ENCODE measurements at places on chromosomes 12 and 14.
A peak's percentile ranks its signal among the peaks of the same experiment; 100 is the strongest.

- no peak for DNase-seq
Measured at GRCh38 chr12:104667139-104667538, 210.4 kb downstream of the CHST11 start.

DNA sequence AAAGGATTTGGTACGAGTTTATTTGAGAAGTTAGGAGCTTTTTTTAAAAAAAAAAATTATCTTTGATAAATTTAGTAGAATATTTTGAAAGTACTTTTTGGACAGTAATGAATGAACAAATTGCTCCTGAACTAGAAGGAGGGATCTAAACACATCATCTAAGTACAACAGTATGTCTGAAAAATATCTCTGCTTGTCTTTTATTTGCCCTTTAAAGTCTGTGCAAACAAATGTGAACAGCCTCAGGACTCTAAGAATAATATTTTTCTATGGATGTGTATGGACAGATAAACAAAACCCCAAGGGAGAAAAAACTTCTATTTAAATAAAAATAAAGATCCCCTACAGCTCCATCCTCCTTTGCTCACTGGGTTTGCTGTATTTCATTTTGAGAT is 19.5 kb downstream of the FBXL14 start:
- no peak for DNase-seq

DNA sequence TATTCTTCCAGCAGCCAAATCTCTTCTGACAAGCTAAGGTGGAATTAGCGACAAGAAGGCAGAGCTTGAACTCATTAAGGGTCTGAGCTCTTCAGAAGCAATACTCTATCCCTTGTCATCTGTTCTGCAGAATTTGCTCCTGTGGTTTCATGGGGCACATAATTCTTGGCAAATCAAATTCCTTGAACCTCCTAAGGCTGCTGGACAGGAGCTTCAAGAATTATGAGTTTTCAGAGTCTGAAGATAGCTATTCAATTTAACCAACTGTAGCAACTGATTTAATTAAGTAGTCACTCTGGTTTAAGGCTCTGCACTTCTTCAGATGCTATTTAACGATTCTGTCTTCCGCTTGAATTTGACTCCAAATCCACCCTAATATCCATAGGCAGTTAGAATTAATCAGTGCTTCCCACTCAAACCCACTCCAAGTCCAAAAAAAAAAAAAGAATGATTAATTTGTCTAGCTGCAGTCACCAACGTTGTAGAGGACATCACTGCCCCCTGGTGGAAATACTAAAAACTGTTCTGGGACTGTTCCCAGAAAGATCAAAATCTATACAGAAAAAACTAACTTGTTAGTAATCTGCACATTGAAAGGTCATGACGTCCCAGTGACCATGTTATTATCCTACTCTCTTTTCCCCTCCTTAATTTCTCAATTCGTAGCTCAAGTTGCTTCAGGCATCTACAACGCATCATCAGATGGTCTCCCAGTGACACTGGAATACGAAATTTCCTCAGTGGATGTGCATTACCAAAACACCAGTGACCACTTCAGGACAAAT is 169.9 kb downstream of the KIF21A start:
- DNase-seq, result peak; percentile 32

DNA sequence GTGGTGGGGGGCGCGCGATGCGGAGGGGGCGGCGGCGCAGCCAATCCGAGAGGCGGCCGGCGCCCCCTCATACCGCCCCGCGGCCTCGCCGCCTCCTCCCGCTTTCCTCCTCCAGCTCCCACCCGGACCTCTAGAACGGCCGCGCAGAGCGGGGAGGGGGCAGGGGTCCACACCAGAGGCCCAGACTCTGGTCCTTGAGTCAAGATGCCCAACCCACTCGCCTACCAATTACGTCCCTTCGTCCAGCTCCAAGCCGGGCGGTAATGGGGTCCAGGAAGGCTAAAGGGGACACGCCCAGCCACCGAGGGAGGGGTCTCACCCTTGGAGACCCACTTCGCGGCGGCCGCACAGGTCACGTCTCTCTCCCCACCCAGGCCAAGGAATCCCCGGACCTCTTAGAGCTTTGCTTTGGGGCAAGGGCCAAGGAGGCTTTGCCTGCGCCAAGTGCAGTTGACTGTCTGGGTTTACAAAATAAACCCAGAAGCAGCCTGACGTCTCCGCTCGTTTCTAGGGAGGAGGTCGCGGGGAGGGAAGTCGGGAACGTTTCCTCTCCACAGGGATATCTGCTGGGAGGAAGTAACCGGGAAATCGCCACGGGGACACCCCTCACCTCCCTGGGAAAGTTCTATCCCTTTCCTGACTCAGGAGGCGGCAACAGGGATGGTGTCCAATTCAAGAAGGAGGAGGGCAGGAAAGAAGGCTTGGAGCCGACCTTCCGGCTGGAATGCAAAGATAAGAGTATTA is 394 bp upstream of the AMIGO2 start:
- DNase-seq, result peak; percentile 57

- no peak for DNase-seq
Measured at GRCh38 chr12:62458626-62459025, 8.0 kb upstream of the MON2 start.

DNA sequence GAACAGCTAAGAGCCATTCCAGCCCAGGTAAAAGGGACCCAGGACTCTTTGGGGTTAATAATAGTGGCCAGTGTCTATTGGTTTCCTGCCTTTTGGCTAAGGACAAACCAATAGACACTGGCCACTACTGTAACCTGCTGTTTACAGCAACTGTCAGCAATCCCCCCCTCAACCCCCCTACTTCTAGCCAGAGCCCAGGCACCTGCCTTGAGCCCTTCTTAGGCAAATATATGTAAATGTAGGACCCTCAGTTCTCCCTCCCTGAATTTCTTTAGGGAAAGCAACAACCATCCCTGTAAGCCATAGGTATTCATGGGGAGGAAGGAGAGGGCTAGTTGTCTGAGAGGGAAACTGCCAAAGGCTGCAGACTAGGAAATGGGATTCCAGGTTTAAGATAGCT is 22.3 kb downstream of the HOXC4 start:
- DNase-seq, result no peak

- DNase-seq, result no peak
Measured at GRCh38 chr14:78674820-78675219, 504.6 kb downstream of the NRXN3 start.

DNA sequence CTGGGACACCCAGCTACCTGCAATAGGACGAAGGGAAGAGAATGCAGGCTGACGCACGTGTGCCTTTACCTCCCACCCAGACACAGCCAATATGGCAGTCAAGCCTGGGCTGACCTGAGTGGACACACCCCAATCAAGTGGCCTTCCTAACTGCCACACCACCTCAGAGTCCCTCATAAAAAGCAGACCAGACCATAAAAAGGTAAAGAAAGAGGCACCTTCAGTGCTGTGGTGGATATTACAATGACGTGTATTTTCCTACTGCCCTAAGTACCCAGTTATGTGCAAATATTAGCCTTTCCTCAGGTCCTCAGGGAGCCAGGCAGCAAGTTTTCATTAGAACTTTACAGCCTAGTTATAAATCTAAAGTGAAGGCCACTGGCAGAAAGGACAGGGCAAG is 75.8 kb downstream of the KCNK10 start:
- no peak for DNase-seq

DNA sequence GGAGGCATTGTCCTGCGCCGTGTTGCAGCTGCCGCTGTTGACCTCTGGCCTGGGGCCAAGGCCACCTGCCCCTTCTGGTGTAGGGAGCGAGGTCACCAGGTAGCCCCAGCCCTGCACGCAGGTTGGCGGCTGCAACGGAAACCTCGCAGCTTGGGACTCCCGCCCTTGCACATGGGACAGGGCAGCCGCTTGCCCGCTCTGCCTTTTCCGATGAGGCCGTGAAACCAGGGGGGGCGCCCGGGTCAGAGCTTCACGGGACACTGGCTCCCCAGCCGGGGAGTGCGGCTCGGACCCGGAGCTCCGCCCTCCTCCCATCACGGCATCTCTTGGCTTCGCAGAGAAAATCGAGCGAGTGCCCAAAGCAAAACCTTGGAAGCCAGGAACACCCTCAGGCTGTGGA is 25.4 kb downstream of the DNAH10 start:
- no peak for DNase-seq

- DNase-seq, result no peak
Measured at GRCh38 chr14:57071639-57072038, 197.1 kb downstream of the EXOC5 start.

DNA sequence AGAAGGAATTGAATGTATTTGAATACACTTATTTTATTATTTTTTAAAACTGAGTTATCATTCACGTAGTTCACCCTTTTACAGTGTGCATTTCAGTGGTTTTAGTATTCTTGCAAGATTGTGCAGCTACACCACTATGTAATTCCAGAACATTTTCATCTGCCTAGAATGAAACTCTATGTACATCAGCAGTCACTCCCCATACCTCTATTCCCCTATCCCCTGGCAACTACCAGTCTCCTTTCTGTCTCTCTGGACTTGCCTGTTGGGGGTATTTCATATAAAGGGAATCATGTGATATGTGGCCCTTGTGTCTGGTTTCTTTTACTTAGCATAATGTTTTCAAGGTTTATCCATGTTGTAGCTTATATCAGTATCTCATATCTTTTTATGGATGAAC is 96.8 kb downstream of the BORCS5 start:
- DNase-seq, result no peak

DNA sequence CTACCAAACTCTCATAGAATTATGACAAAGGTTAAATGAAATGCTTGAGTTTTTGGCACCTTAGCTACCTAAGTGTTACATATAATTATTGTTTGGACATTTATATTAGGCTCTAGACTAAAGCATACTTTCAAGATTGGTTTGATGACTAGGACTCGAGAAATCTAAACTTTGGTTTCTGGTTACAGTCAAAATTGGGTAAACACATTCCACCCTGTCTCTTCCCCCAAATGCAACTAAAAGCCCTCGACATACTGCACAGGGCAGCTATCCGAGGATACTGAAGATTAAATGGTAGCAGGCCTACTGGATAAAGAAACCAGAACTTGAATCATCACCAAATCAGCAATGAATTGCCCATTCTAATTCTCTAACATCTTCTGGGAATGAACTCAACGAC is 369.1 kb downstream of the PRKD1 start:
- DNase-seq, result no peak

- no peak for DNase-seq
Measured at GRCh38 chr14:104082807-104083206, 2.7 kb upstream of the ASPG start.

DNA sequence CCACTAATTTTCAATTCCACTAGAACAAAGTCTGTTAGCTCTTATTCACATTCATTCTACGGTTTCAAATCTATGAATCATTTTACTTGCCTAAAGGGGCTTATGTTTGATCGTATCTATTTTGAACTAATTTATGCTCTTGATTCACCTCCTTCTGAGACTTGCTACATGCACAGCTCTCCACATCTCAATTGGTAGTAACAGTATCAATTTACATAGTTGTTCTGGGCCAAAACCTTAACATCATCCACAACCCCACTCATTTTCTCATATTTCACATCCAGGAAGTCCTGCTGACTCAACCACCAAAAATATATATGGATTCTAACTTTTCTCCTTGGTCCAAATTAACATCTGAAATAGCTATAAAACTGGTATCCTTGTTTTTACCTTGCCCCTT is 208.6 kb downstream of the RASSF9 start:
- no peak for DNase-seq

Data from activated naive CD4-positive, alpha-beta T cell treated with anti-CD3 and anti-CD28 coated beads, Interleukin-2, amount 10 ng/mL, durations not matched to agents 7 days and 5 days (primary cell).